Stimulated activated CD4-positive, alpha-beta T cell treated with anti-CD3 and anti-CD28 coated beads, Interleukin-1b, Interleukin-23, amount 100 ng/mL, for 1 hour (primary cell): ENCODE measurements at places on chromosomes 7 and 10.

GRCh38 chr10:118958984-118959925 lies 70.3 kb upstream of the NANOS1 start:
- no peak for DNase-seq

DNA sequence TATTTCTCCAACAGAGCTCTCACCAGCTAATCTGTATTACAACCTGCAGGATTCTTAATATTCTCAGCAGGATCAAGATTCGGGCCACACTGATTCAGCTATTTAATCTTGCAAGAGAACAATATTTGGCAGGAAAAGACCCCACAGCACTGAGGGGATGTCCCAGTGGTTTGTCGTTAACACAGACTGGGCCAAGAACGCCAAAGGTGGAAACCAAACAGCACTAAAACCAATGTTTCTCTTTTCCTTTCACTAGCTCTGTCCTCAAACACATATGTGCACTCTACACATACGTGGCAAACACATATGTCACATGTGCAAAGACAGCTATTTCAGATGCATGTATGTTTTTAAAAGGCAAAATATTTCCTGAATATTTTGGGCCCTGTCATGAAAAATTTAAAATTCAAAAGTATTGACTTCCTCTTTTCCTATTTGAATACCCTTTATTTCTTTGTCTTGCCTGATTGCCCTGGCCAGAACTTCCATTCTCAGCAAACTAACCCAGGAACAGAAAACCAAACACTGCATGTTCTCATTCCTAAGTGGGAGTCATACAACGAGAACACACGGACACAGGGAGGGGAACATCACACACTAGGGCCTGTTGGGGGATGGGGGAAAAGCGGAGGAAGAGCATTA lies 51.7 kb upstream of the NEBL start:
- no peak for DNase-seq

GRCh38 chr10:29034592-29034991 lies 254.3 kb upstream of the LYZL1 start:
- DNase-seq = no peak

DNA sequence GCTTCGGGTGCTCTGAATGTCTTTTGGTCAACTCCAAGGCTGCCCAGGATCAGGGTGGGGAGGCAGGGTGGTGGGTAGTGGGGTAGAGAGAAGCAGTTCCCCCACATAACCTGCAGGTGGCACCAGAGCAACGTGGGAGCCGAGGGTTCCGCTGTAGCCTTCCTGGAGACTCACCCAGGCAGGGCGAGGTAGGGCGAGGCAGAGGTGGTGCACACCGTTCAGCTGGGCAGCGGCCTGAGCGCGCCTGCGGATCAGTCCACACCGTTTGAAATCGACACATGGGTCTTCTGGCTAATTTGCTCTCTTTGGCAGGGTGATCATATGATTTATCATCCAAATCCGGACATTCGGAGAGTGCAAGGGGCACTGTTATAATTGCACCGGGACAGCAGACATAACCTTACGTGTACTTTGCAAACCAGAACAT lies 41.4 kb upstream of the MAP3K8 start:
- DNase-seq = peak; percentile 60

- DNase-seq = no peak
These were observed 199.7 kb downstream of the ANK3 start for GRCh38 chr10:60189861-60190475.
